Cardiac fibroblast (primary cell): ENCODE measurements at places on chromosomes 1 and 21.

DNA sequence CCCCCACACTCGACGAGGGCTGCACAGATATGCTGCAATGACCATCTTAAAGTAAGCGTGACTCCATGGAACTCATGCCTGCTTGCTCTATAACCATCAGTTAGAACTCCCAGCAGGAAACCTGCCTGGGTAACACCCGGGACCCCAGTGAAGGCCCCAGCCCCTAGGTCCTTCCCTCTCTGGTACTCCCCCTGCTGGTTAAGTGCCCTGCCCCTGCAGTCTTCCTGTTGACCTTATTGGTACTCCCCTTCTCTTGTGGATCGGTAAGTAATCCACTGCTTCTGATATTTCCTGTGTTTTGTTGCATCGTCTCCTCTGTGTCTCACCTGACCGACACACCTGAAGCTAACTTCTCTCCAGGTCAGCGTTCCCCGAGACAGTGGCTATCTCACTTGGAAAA is 104.8 kb upstream of the COG2 start:
- no peak for DNase-seq

GRCh38 chr1:199041173-199041914 is 402.5 kb downstream of the PTPRC start:
- peak; percentile 24 for DNase-seq

GRCh38 chr1:6282577-6283270 is 21.8 kb upstream of the GPR153 start:
- no peak for DNase-seq

DNA sequence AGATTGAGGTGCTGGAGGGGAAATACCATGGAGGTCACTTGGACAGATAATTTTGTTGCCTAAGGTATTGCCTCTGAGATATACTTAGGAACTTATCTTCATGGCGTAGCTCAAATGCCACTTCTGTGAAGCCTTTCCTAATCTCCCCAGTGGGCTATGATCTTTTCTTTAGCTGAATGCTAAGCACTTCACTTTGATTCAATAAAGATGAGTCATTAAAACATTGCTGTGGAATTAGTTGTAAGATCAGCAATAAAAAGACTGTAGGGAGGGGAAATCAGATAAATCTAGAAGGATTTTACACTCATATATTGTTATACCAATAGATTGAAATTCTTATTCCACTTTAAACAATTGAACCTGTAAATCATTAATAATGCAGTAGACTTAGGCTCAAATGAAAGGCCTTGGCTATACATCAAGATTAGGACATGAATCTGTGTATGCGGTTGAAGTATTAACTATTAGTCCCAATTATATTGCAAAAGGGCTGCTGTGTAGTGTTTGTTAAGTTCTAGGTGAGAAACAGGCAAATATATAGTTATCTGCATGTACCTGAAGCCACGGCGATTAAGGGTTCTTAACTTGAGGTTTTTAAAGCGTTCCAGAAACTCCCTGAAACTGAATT is 19.2 kb upstream of the MAGOH start:
- DNase-seq, result no peak

DNA sequence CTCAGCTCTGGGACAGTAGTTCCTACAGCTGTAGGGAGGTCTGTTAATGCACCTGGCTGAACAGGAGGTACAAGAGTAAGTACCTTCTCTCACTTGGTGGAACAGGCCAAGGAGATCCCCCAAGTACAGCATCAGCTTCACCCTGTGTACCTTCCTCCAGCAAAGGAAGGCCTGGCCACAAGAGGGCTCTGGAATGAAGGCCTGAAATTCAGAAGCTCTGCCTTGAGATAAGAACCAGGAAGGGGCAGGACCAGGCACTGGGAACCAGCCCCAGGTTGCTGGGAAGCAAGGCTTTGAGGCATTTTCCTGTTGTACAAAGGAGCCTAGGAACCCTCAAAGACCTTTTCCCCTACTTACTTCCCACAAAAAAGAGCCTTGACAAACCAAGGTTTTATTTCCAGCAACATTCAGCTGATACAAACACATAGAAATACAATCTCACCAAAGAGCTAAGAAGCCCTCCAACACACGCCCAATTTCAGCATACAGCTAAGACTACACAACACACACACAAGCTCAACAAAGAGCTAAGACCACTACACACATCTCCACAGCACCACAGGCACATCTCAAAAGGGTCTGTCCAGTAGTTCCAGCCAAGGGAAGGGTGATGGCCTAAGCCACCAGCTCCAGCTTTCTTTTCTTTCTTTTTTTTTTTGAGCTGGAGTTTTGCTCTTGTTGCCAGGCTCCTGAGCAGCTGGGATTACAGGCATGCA is 23.5 kb downstream of the F11R start:
- DNase-seq, result peak; percentile 93

DNA sequence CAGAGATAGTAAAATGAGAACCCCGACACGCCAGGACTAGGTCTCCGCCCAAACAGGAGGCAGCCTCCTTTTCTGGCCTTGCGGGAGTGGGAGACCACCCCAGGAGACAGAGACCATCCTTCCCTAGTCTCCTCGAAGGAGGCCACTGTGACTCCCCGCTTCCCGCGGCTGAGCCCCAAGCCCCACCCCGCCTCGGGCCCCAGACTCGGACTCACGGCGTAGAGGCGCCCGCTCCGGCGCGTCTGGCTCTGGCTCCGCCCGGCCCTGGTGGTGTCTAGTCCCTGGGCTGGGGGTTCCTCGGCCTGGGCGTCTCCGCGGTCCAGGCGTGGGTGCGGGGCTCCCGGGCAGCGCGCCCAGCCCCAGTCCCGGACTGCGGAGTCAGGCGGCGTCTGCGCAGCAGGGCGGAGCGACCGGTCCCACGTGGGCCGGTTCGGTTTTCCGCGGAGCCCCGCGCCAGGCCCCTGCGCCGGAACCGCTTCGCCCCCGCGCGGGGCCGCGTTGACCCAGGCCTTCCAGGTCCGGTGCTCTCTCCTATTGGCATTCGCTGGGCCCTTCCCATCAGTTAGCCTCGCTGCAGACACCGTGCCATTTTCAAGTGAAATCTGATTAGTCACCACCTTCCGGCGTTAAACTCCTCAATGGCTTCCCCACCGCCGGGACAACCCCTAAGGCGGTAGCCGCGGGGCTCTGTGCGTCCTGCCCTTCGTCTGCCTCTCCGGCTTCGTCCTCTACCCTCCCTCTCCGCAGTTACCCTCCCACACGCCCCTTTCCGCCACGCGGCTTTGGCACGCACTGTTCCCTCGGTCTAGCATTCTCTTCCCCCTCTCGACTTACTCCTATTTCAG is at the start of gene C1orf216:
TSS of gene C1orf216 (minus strand) at position 393 of the 845 bp plus-strand sequence. CDS start 2,563 bp downstream, outside the sequence.
- peak; percentile 88 for DNase-seq

- no peak for DNase-seq
These were observed 253.7 kb downstream of the HHAT start for GRCh38 chr1:210582205-210582970.

DNA sequence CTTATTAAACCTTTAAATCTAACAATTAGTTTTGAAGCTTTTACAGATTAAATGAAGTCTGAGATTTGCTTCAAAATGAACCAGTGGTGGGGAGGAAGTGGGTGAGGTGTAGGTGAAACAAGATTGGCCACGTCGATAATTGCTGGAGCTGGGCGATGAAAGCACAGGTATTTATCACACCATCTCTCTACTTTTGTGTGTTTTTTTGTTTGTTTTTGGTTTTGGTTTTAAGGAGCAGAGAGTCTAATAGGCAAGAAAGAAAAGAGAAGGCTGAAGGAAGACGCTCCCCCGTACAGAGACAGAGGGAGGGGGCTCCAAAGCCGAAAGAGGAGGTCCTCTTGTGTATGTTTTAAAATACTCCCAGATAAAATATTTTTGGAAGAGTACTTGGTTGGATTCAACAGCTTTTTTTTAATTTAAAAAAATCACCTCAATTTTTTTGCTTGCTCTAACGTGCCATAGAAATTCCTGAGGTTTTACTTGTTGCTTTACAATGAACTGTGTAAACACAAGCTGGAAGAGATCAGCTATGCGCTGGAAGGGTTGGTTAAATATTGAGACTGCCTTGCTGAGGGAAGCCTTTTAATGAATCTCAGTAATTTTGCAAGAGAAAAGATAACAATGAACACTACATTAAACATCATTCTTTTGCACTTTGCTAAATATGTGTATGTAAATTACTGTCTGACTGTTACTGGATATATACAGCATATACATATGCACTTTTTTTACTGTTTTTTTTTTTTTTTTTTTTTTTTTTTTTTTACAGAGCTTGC is 6.7 kb upstream of the LGALS8 start:
- peak; percentile 79 for DNase-seq

DNA sequence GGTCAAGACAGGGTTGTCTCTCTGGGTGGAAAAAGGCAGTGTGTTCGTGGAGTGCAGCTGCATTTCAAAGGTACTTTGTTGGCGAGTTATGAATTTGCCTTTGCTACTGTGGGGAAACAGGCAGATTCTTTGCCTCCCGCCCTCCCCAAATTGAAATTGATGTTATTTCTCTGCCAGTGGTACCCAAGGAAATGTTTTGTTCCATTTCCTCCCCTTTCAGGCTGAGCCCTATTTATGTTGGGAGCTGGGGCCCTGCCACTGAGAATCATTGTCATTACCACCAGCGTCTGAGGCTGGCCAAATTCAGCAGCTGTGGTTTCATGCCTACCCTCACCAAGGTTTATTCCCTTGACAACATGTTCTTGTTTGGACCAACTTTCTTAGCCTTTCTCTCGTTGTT is 48.5 kb upstream of the OLIG2 start:
- no peak for DNase-seq

GRCh38 chr1:167482184-167482583 is 36.1 kb downstream of the CD247 start:
- DNase-seq, result no peak

- DNase-seq, result no peak
These were observed at the start of gene CCDC185 for GRCh38 chr1:223393275-223394214. Gene CCDC185 (plus strand): TSS chr1:223393415. CDS start chr1:223393476, 61 bp downstream.

DNA sequence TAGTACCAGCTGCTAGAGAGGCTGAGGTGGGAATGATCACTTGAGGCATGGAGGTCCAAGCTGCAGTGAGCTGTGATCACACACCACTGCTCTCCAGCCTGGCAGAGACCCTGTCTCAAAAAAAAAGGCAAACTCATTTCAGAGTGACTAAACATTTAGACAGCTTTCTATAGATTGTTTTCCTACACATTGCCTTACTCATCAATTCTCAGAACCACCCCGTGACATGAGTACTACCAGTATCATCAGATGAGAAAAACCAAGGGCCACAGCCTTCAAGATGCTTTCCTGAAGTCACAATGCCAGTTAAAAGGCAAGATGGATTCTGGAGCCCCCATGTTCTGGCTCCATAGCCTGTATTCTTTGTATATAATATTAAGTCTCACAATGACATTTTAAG is 22.4 kb upstream of the SMPDL3B start:
- DNase-seq, result no peak

GRCh38 chr1:236576004-236576403 is 28.3 kb downstream of the HEATR1 start:
- peak; percentile 15 for DNase-seq

- no peak for DNase-seq
These were observed 7.9 kb downstream of the CD53 start for GRCh38 chr1:110880708-110881374.

GRCh38 chr1:41268154-41268770 is 26.2 kb upstream of the SCMH1 start:
- peak; percentile 82 for DNase-seq

- DNase-seq, result no peak
These were observed 10.0 kb downstream of the ARMH1 start for GRCh38 chr1:44684525-44684924.

DNA sequence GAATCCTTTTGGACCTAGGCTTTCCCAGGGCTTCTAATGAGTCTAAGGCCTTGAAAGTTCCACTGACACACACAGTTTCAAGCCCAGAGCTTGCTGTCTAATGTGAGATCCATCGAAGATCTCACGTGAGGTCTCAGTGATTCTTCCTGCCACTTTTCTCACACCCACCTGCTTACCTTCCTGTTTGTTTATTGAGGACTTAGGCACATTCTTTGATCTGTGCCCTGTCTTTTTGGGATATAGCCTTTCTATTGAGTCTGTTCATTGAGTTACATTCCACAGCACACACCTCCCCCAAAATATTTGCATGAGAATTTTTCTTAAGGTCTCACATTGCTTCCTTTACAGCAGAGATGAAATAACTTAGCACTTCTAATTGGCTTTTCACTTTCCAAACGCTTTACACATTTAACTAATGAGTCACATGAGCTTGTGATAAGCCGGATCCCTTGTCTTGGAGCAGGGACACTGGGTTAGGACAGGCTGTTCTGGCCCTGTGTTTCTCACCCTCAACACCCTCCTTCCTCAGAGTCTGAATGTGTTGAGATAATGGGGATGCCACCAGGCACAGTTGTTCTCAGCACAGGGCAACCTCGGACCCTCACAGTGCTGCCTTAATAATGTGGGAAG is 288.3 kb downstream of the TM2D1 start:
- no peak for DNase-seq

- DNase-seq, result peak; percentile 42
These were observed 441 bp downstream of the YARS1 start for GRCh38 chr1:32816676-32817158.

DNA sequence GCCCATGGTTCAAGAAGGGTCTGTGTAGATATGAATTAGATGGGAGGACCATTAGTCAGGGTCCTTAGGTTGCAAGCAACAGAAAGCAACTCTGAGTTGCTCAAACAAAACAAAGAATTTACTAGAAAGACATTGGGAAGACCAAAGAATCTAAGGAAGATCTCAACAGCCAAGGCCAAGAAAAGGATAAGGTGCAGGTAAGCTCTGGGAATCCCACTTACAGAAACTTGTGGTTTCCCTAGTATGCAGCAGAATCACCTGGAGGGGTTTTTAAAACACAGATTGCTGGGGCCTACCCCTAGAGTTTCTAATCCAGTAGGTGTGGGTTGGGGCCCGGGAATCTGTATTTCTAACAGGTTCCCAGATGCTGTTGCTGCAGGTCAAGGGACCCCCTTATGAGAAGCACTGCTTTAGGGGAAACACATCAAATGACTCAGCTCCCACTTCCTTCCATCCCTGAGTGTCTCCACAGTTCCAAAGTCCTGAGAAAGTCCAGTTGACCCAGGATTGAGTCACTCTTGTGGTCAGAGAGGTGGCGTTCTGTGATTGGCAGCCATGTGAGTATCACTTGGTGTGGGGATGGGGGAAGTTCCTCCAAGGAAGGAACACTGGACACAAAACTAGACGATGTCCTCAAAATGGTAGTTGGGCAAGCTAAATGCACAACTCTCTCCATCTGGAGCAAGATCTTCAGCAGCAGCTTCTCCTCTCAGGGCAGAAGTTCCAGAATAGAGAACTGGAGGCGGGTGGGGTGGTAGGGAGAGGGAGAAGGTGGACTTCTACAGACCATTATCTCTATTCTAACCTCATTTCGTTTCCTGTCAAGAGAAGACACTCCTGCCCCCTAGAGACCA is 24.2 kb upstream of the EYA3 start:
- DNase-seq, result peak; percentile 25

- no peak for DNase-seq
These were observed 735 bp upstream of the HES3 start for GRCh38 chr1:6243053-6243834.

- no peak for DNase-seq
These were observed 14.9 kb upstream of the SLC44A5 start for GRCh38 chr1:75625795-75626194.

- DNase-seq, result no peak
These were observed 313.0 kb upstream of the AJAP1 start for GRCh38 chr1:4341421-4341820.

GRCh38 chr1:228071839-228072657 is 10.5 kb upstream of the ARF1 start:
- DNase-seq, result no peak
